CD4-positive, alpha-beta T cell treated with Interleukin-2 at 100 ng/mL for 4 hours (primary cell): ENCODE measurements at places on chromosomes 2 and 18.

DNA sequence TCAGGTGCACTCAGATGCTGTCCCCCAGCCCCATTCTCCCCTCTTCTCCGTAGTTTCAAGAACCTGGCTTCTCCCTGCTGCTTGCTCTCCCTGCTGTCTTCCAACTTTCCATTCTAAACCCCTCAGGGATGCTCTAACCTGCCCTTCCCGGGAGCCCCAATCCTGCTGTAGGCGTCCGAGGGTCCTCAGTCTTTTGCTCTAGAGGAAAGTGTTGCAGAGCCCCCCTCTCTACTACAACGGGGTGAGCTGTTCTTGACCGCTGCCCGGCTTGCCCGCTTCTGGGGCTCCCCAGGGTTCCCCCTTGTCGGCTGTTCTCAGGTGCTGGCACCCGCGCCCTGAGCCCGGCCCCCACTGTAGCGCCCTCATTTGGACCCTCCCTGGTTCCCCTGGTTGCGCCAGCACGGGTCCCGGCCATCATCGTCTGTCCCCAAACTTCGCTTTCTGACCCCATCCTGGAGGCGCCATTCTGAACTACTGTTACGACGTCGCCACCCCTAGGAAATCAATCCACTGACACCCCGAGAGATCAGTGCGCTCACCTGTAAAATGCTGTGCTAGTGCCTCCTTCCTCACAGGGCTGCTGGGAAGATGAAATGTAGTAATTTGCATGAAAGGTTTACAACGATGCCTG, 31.9 kb upstream of the REG3G start:
- DNase-seq = no peak

DNA sequence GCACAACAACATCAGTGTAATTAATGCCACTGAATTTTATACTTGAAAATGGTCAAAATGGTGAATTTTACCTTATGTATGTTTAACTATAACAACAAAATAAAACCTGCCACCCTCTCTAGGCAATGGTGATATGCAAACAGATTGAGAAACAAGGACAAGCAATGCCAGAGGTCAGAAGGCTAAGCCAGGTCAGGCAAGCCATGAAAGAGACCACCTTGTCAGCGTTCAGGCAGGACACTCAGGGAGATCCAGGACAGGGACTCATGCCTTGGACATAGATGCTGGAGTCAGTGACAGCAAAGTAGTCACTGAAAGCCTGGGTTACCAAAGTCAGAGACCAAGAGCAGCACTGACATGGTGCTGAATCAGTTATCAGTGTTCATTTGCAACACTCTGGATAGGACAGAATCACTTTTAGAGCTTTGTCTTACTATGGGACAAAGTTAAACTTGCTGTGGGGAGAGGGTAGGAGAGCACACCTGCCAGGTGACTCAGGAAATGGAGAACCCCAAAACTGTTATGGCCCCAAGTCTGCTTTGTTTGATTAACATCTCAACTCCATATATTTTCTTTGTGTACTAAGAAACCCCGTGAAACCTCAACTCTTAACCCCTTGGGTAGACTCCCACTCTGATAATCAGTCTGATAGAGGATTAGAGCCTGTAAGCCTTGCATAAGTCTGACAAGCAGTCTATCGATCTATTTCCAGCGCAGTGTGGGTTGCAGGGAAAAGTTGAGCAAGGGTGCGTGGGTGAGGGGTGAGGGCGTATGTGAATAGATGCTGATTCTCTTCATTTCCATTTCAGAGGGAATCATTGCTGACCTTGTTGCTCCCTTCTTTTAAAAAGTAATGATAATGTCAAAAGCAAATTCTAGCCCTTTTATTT, 48.7 kb upstream of the ZNF385B start:
- DNase-seq = no peak

DNA sequence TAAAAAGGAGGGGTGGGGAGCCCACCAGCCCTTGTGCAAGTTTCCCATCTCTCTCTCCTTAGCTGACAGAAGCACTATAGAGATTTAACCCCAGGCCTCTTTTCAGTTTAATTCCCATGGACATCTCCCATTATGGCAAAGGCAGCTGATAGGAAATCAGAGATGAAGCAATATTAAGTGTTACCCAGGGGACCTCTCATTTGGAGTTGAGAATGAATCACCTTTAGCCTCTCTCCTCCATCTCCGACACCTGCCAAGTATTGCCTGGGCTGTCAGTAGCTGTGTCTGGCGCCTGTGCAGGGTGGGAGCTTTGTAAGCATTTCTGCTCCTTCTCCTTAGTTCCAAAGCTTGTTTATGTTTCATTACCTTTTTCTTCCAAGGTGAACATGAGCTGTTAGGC, 109.0 kb downstream of the AQP4 start:
- no peak for DNase-seq

GRCh38 chr18:42230636-42231035, 275.6 kb downstream of the PIK3C3 start:
- no peak for DNase-seq

- no peak for DNase-seq
Observed at GRCh38 chr2:134648586-134648985, 70.2 kb downstream of the TMEM163 start.

GRCh38 chr18:54938506-54938905, 20.8 kb downstream of the CCDC68 start:
- no peak for DNase-seq

DNA sequence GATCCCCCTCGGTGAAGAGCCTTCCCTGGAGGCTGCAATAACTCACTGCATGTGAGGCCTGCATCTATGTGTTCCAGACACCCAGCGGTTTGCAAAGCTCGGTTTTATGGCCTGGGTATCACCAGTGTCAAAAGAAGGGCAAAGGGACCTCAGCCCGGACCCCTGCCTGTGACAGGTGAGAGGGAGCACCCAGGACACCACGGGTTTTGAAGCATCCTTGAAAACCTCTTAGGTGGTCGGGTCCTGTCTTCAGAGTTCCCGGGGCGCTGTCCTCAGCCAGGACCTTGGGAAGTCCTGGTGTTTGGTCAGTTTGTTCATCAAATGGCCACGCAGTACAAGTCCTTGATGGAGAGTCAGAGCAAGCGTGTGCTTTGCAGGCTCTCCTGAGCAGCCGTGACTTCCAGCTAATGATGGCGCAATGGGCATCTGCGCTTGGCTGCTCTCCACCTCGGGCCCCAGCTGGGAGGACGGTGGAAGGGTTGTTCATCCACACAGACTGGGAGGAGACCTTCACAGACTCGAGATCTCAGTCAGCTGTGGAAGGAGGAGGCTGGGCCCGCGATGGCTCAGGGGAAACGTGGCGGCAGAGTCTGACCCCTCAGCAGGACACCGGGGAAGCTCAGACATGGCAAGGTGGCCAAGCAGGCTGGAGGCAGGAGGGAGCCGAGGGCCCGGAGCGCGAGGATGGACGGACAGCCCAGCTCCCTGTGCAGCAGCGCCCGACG, 113.1 kb upstream of the GPC1 start:
- DNase-seq = no peak

DNA sequence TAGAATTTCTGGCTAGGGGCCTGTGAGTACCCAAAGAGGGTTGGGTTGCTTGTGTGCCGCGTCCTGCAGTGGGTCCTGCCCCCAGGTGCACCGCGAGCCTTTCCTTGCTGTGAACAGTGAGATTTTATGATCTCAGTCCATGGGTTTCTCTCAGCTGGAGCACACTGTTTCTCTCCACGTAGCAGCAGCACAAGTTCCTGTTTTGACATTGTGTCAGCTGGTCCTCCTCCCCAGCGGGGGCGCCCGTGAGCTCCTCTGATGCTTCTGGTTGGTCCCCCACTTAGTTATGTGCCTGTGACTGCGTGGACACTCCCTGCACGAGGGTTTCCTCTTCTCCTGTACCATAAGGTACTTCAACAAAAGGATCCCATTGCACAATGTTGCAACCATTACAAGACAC, 29.8 kb downstream of the TSHZ1 start:
- no peak for DNase-seq

GRCh38 chr2:71484354-71484753, 31.0 kb downstream of the DYSF start:
- DNase-seq = no peak

- no peak for DNase-seq
Observed at GRCh38 chr2:223464071-223464470, 138.1 kb downstream of the SCG2 start.

DNA sequence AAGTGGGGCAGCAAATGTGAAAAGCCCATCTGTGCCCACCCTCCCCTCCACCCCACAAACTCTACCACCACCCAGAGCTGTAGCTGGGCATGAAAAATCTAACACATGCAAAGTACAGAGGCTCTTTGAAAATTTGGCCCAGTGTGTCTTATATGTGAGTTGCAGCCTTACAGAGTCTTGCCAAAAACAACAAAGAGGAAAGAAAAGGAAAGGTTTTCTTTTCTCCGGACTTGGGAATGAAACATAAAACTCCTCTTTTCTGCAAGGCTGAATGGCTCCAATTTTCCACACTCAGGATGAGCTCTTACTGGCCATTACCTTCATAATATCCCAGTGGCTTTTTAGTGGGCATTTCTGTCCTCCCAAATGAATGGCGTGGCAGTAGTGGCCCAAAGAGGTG, 27.9 kb upstream of the POU3F3 start:
- no peak for DNase-seq

DNA sequence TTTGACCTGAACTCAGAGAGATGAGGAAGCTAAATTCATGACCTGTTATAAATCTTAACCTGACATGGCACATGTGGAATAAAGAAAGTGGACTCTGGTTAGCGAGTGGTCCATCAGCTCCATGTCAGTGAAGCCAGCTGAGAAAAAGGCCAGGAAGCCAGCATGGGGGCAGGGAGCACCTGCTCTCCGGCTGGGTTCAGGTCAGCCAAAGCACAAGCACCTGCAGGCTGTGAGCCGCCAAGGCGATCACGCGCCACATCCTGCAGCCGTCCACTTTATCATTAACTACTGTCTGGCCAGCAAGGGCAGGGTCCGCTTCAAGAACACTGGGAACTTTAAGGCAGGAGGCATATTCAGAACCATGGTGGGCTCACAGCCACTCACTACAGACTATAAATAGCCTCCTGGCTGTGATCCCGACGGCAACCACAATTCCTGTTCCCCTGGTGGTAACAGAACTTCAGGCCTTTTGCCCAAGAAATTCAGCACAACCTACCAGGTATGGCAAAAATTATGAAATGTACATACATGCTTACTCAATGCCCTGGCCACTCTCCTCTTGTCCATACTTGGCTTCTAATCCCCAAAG, 35.5 kb downstream of the ACVR1 start:
- no peak for DNase-seq

- no peak for DNase-seq
Observed at GRCh38 chr2:7852546-7852945, 829.3 kb upstream of the ID2 start.
